Retinal pigment epithelial cell (primary cell): ENCODE measurements at places on chromosomes 2 and 18.

GRCh38 chr2:191343796-191344338, 98.7 kb downstream of the MYO1B start:
- no peak for DNase-seq

DNA sequence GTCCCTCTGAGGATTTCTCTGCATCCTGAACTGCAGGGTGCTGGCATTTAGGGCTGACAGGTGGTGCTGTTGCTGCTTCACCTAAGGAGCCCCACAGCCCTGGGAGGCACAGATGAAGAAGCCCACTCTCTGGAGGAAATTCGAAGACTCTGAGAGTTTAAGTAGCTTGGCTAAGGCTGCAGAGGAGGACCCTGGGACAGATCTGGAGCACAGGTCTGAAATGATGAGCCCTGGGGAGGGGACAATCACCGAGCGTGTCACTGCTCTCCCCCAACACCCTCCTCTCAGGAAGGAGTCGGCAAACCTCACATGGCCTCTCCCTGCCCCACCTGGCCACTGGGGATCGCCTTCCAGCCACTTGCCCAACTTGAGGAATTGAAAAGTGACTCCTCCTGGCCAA, 18.6 kb downstream of the CYP27C1 start:
- DNase-seq, result no peak

- DNase-seq, result no peak
Observed at GRCh38 chr2:127051116-127052056, 55.6 kb downstream of the BIN1 start.

- no peak for DNase-seq
Observed at GRCh38 chr2:82790206-82791021, 1668.7 kb downstream of the SUCLG1 start.

GRCh38 chr2:241821460-241822263, 12.7 kb downstream of the NEU4 start:
- no peak for DNase-seq

DNA sequence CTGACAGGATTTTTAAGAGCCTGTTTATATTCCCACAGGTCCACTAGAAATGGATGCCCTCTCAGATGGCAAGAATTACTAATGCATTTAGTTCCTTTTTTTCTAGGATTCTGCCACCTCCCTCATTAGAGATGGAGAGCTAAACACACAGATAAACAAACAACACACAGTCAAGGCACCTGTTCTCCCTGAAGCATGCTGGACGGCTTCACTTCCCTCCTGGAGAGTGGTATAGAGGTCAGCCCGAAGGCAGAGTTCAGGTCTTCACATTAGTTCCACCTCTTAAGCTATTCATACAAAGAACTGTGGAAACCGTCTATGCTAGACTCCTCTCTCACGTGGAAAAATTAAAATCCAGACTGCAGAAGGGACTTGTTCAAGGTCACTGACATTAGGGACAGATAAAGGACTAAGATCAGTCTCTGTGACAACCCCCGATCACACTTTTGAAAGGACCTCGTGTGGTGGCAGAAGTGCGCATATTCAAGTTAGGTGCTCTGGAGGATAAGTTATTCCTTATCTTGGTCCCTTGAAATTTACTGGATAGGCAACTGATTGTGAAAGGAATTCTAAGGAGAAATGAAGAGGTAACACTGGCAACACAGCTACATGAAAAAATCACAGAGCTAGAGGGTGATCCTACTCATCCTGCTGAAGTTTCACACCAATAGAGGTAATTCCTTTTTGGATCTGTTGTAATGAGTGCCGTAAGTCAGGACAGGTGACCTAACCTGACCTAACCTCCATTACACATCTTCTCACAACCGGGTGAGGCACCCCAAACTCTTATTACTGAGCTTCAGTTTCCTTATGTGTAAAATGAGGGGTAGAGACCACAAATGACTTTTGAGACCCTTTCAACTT, 75.1 kb downstream of the SPRED2 start:
- DNase-seq, result no peak

DNA sequence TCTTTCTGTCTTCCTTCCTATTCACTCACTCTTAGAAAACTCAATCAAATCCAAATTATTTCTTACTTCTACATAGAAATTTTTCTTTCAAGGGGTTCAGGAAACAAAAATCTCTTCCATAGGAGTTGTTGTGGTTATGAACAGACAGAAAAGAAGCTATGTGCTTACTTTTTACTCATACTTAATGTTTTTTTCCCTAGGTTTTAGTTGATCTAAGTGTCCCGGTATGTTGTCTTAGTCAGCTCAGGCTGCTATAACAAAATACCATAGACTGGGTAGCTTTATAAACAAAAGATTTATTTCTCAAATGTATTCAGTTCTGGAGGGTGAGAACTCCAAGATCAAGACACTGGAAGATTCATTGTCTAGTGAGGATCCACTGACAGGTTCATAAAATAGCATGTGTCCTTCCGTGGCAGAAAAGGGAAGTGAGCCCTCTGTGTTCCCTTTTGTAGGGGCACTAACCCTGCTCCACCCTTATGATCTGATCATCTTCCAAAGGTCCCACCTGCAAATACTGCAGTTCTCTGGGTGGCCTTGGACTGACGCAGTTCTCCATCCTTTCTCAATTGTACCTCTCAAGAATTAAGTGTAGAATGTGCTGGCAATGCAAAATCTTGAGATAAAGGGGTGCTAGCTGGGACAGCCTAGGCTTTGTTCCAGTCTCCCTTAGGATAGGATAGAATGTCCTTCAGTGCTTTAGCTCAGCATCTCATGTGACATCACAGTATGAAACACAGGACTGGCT, 14.4 kb upstream of the VRK2 start:
- DNase-seq, result no peak

DNA sequence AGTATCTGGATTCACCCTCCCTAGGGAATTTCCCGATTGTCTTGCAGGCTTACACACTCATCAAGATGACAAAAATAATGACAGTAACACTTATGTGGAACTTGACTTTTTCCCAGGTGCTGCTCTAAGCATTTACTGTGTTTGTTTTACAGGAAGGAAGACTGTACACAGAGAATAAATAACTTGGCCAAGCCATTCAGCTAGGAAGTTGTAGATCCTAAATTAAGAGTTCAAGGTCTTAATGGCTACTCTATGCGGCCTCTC, 549 bp upstream of the DPP4 start:
- no peak for DNase-seq

- DNase-seq, result no peak
Observed at GRCh38 chr2:20454036-20454981, 7.4 kb downstream of the RHOB start.

DNA sequence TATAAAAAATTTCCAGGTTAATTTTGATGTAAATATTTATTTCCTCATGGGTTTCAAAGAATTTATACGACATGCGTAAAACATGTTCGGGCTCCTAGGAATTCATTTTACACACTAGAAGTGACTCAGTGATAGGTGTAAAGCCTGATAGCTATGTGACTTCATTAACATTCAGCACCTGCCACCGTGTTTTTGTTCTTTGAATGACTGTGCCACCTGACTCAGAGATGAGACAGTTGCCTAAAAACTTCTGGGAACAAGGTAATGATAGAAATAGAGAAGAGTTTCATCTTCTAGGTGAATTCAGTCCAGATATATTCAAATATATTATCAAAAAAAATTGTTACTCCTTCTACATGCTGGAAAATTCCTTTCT, 10.0 kb downstream of the IL1R2 start:
- DNase-seq, result no peak

DNA sequence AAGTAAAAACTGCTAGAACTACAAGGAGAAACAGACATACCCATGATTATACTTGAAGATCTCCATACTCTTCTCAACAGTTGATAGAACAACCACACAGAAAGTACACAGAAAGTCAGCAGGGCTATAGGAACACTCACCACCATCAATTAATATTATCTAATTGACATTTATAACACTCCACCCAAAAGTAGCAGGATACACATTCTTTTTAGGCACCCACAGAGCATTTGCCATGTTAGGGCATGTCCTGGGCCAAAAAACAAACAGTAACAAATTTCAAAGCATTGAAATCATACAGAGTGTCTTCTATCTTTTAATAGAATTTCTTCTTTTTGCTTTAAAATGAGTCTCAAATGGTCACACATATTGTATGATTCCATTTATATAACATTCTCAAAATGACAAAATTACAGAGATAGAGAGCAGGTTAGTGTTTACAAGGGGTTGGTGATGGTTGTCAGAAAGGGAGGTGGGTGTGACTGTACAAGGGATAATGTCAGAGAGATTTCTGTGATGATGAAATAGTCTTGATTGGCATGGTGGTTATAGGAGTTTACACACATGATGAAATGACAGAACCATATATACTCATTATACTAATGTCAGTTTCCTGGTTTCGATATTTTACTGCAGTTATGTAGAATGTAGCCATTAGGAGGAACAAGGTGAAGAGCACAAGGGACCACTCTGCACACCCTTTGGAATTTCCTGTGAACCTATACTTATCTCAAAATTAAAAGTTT, 82.8 kb downstream of the NCK2 start:
- no peak for DNase-seq

DNA sequence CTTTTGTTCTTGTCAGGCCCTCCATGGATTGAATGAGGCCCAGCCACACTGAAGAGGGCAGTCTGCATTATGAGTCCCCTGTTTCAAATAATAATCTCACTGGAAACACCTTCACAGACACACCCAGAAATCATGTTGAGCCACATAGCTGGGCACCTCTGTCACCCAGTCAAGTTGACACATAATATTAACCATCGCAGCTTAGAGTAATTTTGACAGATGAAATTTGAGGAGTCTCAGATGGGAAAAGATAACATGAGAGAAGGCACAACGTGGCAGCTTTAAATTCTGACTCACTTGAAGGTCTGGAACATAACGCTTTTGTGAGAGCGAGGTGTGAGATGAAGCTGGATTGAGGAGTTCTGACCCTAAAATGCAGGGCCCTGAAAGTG, 70.9 kb upstream of the TMEM87B start:
- no peak for DNase-seq

GRCh38 chr2:121242175-121242875, 42.7 kb downstream of the TFCP2L1 start:
- no peak for DNase-seq

GRCh38 chr18:39945076-39945475, 2010.0 kb upstream of the PIK3C3 start:
- no peak for DNase-seq

- no peak for DNase-seq
Observed at GRCh38 chr2:98730053-98730706, 752 bp downstream of the MGAT4A start.

- DNase-seq, result no peak
Observed at GRCh38 chr2:178377046-178377445, 73.9 kb downstream of the PRKRA start.

GRCh38 chr2:120906914-120907313, 171.2 kb downstream of the GLI2 start:
- no peak for DNase-seq

GRCh38 chr2:140186313-140186712, 1406.1 kb upstream of the NXPH2 start:
- no peak for DNase-seq

DNA sequence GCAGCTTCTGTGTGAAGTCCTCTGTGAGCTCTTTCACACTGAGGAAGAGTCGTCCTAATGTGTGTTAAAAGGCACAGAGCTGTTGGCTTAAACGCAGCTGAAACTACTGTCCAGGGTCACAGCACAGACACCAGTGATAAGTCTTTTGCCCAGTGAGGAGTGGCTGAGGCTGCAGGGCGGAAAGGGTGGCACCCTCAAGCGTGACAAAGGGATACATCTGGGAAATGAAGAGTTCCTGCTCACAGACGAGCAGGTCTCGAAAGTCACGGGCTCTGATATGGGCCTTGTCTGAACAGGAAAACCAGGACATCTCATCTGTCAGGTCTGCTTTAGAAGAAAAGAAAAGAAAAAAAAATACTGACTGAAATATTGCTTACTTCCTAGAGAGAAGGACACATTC, 36.5 kb downstream of the TGIF1 start:
- DNase-seq, result no peak

GRCh38 chr18:56267334-56267733, 371.1 kb downstream of the TXNL1 start:
- no peak for DNase-seq

- no peak for DNase-seq
Observed at GRCh38 chr2:42008241-42008921, 39.4 kb upstream of the PKDCC start.

- DNase-seq, result no peak
Observed at GRCh38 chr18:55996717-55997116, 408.7 kb upstream of the TCF4 start.

GRCh38 chr18:47206945-47207637, 30.9 kb upstream of the IER3IP1 start:
- DNase-seq, result no peak

GRCh38 chr2:85529809-85530208, 9.2 kb upstream of the MAT2A start:
- no peak for DNase-seq
